Effector memory CD8-positive, alpha-beta T cell (primary cell): ENCODE measurements at places on chromosomes 11 and 22.

GRCh38 chr11:121533601-121534000 is 80.8 kb upstream of the SORL1-AS1 start:
- no peak for DNase-seq

DNA sequence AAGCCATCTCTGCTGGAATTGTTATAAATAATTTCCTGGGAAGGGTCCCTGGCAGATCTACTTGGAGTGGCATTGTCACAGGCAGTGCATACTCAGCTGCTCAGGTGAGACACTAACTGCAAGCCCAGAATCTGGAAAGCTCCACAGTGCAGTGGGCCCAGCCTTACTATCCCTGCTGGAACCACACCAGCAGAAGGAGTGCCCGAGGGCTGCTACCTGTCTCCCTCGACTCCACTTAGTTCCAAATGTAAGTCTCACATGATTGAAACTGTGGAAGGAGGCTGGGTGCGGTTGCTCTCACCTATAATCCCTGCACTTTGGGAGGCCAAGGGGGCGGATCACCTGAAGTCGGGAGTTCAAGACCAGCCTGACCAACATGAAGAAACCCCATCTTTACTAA is 14.3 kb upstream of the SYVN1 start:
- DNase-seq, result no peak

DNA sequence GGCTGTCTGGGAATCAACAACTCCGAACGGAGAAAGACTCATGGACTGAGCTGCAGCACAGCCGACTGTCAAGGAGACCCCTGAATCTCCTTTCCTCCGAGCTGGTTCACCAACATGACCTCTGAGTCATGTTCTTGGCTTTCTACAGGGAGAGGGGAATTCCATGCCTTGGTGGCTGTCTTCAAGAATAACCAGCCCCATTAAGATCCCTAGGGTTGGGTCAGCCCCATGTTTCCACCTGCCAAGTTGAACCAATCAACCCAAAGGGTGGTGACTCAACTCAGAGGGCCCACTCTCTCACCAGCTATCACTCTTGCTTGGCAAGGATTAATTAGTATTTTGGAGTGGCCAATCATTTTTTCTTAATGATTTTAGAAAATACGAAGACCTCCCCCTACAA is 28.3 kb upstream of the IGSF22 start:
- DNase-seq, result no peak

- no peak for DNase-seq
Observed at GRCh38 chr11:12900496-12900895, 108.6 kb upstream of the RASSF10 start.

GRCh38 chr22:26548984-26549383 is 36.7 kb upstream of the TFIP11 start:
- DNase-seq, result no peak

DNA sequence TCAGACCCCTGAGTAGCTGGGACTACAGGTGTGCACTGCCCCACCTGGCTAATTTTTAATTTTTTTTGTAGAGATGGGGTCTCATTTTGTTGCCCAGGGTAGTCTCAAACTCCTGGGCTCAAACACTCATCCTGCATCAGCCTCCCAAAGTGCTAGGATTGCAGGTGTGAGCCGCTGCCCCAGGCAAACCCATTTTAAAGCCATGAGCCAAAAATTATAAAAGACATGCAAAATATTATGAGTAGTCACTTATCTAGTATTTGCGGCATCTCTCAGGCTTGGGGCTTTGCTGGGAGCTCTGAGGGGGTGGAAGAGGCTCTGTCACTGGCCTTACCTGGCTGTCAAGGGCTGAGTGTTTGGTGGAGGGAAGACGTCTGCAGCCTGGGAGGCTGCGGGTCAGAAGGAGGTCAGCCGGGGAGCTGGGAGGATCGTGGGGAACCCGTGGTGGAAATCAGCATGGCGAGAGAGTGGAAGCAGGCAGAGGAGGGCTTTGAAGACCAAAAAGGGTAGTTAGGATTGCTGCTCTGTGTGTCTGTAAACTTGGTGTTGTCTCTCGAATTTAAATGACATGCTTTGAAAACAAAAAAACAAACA is 69.1 kb upstream of the PARVG start:
- DNase-seq, result no peak

GRCh38 chr11:61112575-61112974 is 10.3 kb downstream of the CD5 start:
- no peak for DNase-seq

DNA sequence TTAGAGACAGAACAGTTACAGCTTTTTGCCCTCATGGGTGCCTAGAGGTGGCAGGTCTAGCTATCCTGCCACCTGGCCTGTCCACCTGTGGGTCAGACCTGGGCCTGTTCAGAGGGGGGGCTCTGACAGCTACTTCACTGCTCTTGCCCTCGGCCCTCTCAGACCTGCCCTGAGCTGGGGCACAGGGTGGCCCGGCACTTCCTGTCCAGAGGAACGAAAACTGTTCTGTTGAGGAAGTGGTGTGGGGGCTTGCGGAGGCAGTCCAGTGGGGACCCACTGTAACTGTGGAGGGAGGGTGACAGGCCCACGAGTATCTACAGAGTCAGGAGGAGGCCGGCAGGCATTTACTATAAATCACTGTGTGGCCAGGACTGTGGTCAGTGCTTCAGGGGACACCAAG is 16.2 kb downstream of the TESMIN start:
- DNase-seq, result no peak

DNA sequence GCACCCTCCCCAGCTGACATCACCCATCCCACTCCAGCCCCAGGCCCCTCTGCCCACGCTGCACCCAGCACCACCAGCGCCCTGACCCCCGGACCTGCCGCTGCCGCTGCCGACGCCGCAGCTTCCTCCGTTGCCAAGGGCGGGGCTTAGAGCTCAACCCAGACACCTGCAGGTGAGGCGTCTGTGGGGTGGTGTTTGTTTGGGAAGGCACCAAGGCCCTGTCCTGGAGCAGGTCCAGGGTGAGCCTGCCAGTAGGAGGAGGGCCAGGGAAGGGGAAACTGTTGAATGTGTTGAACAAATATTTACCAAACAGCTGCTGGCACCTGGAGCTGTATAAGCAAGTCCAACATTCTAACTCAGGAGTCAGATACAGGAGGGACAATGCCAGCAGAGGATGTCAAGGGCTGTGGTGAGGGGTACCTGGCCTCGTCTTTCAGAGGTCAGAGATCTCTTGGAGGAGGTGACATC is 3.1 kb downstream of the VEGFB start:
- no peak for DNase-seq

GRCh38 chr22:35140879-35141745 is 75.2 kb downstream of the ISX start:
- DNase-seq, result no peak

DNA sequence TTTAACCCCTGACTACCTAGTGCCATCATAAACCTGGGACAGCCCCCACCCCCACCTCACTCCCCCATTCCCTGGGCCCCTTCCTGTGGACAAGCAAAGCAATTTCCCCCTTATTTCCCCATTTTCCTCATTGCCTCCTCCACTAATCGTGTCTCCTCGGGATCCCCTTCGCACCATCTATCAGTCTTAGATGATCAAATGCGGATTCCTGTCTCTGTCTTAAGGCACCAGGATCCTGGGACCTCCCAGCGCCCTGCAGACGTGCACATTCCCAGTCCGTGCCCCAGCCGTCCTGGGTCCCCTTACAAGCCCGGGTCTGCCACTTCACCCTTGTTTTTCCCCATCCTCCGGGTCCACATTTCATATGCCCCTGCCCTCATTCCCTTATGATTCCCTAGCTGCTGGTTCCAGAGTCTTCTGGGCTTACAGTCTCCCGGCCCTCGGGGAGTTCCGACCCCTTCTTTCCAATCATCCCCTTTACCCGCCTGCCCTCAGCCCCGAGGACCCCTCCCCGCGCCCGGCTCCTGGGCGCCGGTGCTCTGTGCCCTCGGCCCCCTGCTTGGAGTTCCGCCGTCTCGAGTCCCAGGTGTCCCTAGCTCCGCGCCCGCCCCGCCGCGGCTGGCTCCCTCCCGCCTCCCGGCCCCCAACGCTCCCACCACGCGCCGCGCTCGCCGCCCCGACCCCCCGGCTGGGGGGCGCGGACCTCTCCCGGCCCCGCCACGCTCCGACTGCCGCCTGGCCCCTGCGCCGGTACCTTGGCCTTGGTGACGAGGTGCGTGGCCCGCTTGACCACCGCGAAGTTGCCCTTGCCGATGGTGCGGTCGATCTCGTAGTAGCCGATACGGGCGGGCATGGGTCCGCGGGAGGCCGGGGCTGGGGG is 599 bp downstream of the SIK3 start:
- peak; percentile 41 for DNase-seq

- DNase-seq, result no peak
Observed at GRCh38 chr11:117457031-117457785, 129.6 kb downstream of the CEP164 start.

DNA sequence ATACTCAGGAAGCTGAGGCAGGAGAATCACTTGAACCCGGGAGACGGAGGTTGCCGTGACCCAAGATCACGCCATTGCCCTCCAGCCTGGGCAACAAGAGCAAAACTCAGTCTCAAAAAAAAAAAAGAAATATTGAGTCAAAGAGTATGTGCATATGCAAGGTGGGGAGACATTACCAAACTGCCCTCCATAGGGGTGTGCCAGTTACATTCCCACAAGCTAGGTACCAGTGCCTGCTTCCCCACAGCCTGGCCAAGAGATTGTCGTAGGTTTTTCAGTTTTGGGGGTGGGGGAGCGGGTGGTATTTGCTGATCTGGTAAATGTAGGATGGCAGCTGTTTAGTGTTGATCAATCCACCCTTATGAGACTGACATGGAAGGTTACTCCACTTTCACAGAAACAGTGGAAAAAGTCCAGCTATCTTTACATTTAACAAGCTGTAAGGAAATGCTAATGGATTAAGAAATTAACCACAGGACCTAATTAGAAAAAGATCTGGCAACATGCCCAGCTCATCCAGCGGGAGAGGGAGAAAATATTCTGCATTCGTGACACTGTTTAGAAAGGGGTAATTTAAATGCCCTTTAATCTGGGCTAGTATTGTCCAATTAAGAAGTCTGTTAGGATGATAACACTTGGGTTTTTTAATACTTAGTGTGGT is 89.4 kb downstream of the PACS1 start:
- no peak for DNase-seq

- no peak for DNase-seq
Observed at GRCh38 chr11:68016161-68016903, 6.2 kb downstream of the ALDH3B1 start.

GRCh38 chr22:48555606-48556005 is 1272.1 kb downstream of the BRD1 start:
- no peak for DNase-seq

GRCh38 chr11:74182635-74183034 is 11.5 kb downstream of the PPME1 start:
- DNase-seq, result no peak

DNA sequence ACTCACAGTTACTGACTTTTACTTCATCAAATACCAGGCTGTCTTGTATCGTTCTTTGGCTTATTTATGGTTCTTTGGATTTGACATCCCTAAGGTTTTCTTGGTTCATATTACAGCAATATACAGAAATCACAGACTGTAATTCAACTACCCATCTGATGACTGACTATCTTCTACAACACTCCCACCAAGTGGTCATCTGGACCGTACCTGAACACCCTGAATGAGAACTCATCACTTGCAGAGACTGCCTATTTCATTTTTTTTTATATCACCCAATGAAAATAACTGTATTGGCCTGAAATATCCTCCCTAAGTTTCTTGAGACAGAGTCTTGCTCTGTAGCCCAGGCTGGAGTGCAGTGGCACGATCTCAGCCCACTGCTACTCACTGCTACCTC is 9.5 kb upstream of the UPB1 start:
- no peak for DNase-seq

DNA sequence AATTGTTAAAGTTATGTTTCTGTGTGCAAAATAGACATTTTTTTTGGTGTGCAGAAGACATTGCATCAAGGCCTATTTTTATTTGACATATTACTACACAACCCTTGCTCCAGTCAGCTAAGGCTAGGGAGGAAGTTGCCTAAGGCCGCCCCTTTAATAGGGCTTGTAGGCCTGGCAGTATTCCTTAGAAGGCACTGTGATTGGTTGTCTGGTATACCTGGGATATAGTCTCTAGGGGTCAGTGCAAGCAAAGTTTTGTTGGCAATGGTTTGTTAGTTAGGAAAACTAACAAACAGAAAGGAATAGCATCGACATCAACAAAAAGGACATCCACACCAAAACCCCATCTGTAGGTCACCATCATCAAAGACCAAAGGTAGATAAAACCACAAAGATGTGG is 16.9 kb downstream of the CCDC15 start:
- no peak for DNase-seq

- no peak for DNase-seq
Observed at GRCh38 chr11:27088353-27088752, 47.7 kb downstream of the BBOX1 start.

- DNase-seq, result no peak
Observed at GRCh38 chr11:132864811-132865576, 667.3 kb downstream of the OPCML start.

- no peak for DNase-seq
Observed at GRCh38 chr11:1470681-1471611, 15.6 kb downstream of the MOB2 start.

DNA sequence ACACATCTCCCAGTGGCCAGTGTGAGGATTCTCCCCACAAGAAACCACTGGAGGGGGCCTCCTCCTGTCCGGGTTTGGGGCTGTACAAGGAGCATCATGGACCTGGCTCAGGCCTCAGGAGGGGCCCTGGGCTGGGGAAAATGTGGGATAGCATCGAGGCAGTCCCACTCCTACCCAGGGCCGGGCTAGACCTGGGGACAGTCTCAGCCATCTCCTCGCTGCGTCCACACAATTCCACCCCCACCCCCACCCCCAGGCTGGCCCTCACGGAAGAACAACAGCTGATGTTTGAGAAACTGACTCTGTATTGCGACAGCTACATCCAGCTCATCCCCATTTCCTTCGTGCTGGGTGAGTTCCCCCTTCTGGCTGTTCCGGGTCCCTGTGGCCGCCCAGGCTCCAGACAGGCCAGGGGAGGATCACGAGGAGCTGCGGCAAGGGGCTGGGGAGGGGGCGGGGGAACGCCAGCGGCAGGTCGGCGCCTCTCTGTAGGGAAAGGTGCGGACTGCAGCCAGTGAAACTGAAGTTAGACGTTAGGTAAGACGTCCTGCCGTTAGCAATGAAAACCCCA is 4.8 kb downstream of the BEST1 start:
- DNase-seq, result no peak

DNA sequence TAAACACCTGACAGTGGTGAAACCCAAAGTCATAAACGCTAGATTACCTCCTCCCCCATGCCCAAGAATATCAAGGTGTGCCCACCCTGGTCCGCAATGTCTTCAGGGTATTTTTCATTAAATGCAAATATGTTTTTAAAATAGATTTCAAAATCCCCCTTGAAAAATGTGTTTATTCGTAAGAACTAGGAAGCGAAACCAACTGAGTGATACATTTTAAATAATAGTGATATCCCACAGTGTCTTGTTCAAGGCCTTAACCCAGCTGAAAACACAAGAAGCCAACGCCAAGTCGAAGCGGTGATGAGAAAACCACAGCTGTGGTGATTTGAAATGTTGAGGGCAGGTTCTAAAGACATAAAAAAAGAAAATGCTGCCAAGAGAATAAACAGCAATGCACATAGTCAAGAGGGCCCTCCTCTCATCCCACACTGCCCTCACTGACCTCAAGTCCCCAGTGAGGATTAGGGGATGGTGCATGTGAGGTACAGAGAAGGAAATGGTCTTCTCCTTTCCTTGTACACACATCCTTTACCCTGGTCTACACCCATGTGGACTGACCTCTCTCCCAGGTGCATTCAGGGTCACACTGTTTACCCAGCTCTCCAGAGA is 25.5 kb downstream of the KCNJ1 start:
- DNase-seq, result no peak

GRCh38 chr11:5007561-5007960 is 12.9 kb downstream of the OR51L1 start:
- no peak for DNase-seq

- no peak for DNase-seq
Observed at GRCh38 chr22:50162391-50162956, 8.1 kb upstream of the PANX2 start.

- DNase-seq, result no peak
Observed at GRCh38 chr11:28858076-28858475, 749.9 kb downstream of the METTL15 start.
